AG08395 (cell line): ENCODE measurements at places on chromosomes 5 and 9.

DNA sequence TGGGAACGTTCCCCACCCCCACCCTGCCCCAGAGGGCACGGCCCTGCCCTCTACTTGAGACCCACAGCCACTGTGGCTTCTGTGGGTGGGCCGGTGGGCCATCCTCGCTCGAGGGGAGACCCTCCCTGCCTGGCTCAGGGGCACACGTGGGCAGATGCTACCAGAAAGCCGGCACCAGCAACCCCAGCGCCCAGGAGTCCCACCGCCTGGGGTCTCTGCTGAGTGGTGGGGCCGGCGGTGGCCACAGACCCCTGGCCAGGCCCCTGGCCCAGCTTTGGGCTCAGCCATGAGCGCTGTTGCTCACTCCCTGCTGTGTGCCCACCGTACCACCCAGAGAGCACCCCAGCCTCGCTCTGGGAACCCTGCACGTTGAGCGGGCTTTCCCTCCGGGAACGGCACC is 16.5 kb upstream of the NRARP start:
- DNase-seq: peak; percentile 0

DNA sequence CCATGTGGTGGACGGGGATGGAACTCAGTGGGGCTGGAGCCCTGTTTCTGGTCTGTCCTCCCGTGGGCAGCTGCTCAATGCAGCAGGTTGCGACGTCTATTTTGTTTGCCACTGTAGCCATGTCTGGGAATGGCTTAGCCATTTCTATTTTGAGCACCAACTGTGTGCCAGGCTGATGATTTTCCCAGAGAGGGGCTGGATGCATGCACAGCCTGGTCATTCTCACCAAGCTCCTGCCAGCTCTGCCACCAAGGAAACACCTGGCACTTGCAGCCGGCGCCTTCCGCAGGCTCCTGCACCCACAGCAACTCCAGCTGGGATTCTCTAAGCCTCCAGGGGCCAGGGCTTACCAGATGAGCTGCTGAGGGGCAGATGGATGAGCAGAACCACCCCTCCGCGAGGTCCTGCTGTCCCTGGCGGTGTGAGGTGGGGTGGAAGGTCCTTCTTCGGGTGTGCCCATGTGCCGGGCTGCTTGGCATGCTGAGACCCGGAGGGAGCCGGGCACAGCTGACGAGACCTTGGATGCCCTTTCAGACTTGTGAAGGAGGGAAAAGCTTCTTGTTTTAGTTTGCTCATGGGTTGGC is 151.2 kb downstream of the RXRA start:
- DNase-seq: no peak

- no peak for DNase-seq
Measured at GRCh38 chr5:14306329-14306815, 163.2 kb downstream of the TRIO start.

DNA sequence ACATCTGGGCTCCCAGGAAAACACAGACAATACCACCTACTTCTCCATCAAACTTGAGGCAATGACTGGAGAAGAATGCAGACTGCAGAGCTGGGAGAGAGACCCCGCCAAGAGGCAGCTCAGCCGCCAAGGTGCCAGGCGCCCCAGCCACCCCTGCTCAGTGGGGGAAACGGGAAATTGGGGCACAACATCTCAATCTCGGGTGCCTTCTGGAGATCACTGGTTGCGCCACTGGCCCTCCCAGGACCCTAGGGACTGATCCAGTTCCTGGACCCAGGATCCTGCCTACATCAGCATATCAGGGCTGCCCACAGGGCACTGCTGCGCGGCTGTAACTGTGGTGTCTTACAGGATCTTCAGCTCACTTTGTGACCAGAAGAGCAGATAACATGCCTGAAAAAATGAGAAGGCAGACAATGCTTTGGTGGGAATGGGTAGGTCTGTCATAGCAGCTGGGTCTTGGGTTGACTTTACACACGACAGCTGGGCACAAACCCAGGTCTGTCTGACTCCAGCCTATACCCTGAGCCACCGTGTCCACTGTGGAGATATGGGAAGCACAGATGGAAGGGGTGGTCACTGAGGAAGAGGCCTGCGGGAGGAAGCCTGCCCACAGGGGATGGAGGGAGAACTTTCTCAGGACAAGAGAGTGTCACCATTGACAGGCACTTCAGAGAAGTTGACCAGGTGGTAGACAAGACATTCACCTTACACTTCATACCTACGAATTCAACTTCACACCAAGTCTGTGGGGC is 135.2 kb upstream of the RAPGEF1 start:
- no peak for DNase-seq

- no peak for DNase-seq
Measured at GRCh38 chr5:111532886-111533582, 20.7 kb upstream of the STARD4 start.
